ENCODE measurements at places on chromosomes 7 and 10. TPM values are rescaled to one million over a fixed set of nuclear protein-coding genes. Genes with fewer than 3 reads are reported as not detected.

GRCh38 chr10:27716521-27716920, 29.1 kb downstream of the MKX start:
- no peak for DNase-seq

DNA sequence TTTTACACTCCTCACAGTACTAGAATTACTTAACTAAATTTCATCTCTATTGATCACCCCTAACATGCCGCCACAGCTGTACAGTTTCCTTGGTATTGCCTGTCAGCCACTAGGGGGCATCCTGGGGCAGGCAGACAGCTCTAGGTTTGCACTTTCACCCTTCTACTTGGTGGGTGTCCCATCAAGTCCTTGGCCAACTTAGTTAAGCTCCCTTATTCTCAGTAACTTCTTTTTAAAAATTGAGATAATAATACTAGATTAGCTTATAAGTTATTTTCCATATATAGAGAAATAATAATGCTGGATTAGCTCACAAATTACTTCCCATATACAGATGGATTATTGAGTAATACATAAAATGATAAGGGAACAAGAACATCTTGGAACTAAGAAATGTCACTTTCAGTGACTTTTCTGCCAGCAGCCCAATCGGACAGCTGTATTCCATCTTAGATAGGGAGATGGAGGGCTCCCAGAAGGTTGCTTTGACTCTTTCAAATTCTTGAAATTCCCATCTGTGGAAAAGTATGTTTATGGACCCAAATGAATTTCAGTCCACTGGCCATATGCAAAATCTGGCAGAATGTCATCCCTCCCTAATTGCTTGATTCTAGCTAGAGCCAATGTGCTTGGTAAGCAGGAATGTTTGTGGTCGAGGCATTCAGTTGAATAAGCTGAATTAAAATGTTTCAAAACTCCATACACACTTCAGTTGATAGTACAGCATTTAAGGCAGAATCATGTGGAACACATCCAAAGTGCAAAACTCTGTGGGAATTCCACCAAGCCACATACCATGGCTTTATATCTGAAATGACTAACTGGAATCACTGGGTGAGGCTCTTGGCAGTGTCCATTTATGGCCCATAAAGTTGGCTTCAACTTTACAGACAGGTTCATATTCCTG, 309.7 kb downstream of the CSTF2T start:
- no peak for DNase-seq

GRCh38 chr10:73780966-73781365, 882 bp upstream of the CHCHD1 start:
- peak; percentile 3 for DNase-seq

- no peak for DNase-seq
These were observed 224.8 kb downstream of the BBS9 start for GRCh38 chr7:33354201-33354600.

DNA sequence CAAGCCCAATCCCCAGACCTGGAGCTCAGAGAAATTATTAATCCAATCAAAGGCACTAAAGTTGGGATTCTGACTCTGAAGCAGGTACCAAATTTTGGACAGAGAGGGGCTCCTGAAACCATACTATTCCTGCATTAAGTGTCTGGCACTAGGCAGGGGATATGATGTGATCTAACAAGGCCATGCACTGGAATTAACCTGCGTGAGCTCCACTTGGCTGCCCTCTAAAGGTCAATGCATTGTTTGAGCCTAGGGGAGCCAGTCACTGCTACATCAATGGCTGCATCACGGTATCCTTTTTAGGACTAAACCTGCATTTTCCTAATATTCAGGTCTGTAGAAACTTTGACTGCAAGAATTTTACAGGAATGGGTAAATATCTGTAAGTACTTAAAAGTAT, 42.1 kb downstream of the ST8SIA6 start:
- DNase-seq = no peak

DNA sequence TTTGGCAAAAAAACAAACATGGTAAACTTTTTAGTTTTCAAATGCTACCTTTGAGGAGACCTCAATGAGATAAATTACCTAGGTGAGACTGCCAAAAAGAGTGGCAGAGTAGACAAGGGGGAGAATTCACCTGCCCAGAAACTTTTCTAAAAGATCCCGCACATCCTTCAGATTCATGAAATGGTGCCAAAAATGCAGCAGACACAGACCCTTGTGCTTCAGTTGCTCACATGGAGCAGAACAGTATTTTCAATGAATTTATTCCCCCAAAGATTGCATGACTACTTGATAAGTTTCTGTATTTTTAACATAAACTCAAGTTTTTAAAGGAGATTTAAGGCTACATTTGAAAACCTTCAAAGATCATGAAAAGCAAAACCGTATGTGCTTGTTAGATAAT, 270.0 kb downstream of the TRIL start:
- no peak for DNase-seq

CHST3 gene
- total RNA-seq = 23.9 TPM
